ENCODE measurements at places on chromosomes 5 and 9.
A peak's percentile ranks its signal among the peaks of the same experiment; 100 is the strongest.

- no peak for DNase-seq
These were observed 27.2 kb upstream of the CER1 start for GRCh38 chr9:14749741-14750211.

DNA sequence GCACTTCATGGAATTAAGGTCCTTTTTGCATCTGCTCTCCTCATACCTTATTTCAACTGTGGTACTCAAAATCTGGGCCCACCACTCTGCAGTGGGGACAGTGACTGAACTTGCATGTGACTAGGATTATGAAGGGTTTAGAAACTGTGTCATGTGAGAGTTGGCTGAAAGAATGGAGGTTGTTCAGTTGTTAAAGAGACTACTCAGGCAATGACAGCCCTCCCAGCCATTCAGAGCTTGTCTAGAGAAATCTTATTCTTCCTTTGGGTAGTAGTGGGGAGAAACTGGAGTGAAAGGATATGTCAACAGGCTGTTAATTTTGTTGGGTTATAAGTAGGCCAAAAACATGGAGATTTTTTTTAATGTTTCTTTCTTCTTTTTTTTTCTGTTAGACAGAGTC, 10.3 kb downstream of the AOPEP start:
- no peak for DNase-seq

GRCh38 chr9:117742131-117742530, 37.9 kb downstream of the TLR4 start:
- DNase-seq, result no peak

DNA sequence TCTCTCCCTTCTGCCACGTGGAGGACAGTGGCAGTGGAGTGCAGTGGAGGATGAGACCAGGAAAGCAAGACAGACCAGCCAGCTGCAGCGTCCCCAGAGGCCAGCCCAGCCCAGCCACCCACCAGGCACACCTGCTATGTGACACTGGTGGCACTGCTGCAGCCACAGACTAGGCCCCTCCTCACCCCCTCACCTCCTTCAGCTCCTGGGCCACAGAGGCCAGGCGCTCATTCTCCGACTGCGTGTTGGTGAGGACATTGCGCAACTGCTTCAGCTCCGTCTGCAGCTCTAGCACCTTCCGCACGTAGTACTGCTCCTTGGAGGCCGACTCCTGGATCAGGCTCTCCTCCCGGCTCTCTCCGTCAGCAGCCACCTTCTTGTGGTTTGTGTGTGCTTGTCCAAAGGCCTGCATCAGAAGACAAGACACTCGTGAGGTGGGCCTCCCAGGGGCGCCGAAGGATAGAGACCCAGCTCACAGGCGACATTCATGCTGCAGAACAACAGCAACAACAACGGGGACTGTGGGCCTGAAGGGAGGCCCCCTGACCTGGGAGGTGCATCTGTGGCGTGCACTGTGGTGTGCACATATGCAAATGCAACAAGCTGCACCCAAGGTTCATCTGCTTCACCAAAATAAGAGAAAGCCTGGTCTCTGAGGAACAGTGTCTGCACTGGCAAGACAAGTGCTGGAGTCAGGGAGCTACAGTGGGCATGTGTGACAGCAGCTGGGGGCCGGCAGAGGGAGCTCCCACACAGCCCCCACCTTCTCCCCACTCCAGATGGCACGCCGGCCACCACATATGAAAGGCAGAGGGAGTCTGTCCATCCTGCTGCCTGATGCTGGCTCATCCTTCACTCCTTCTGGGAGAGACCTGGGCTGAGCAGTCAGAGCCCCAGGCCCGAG, 35.5 kb downstream of the BICD2 start:
- DNase-seq, result peak; percentile 21

DNA sequence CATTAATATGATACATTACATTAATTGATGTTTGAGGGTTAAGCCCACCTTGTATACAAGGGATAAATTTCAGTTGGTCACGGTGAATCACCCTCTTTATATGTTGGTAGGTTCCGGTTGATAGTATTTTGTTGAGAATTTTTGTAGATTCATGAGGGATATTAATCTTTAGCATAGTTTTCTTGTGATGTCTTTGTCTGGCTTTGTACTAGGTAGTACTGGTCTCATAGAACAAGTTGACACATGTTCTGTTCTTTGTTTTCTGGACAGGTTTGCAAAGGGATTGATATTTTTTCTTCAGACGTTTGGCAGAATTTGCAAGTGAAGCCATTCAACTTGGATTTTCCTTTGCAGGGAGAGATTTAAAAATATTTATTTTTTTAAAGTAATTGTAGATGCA, 49.1 kb upstream of the CLK4 start:
- no peak for DNase-seq

- DNase-seq, result no peak
These were observed 7.0 kb upstream of the WHRN start for GRCh38 chr9:114511978-114512874.

GRCh38 chr5:109619606-109620005, 70.1 kb upstream of the MAN2A1 start:
- DNase-seq, result no peak

GRCh38 chr5:176446884-176447590, 1.1 kb upstream of the FAF2 start:
- no peak for DNase-seq
